IMR-90 (cell line): ENCODE measurements at places on chromosomes 7 and 10.

GRCh38 chr7:380711-381210, 90.8 kb downstream of the FOXL3 start:
- DNase-seq = no peak

DNA sequence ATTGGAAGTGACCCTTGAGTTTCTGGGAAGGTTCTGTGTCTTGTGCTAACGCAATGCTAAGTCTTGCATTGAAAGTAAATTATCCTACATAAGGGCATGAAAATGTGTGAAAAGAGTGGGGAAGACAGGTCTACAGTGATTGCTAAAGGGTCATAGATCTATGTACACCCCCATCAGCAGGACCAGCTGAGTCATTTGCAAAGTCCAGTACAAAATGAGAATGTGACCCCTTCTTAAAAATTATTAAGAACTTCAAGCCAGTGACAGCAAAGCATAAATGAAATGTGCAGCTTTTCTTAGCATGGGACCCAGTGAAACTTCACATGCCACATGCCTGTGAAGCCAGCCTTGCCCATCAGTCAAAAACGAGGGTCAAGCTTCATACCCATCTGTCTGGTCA, 640.7 kb upstream of the MKI67 start:
- DNase-seq = no peak

GRCh38 chr7:69412331-69413146, 185.7 kb upstream of the AUTS2 start:
- no peak for DNase-seq

DNA sequence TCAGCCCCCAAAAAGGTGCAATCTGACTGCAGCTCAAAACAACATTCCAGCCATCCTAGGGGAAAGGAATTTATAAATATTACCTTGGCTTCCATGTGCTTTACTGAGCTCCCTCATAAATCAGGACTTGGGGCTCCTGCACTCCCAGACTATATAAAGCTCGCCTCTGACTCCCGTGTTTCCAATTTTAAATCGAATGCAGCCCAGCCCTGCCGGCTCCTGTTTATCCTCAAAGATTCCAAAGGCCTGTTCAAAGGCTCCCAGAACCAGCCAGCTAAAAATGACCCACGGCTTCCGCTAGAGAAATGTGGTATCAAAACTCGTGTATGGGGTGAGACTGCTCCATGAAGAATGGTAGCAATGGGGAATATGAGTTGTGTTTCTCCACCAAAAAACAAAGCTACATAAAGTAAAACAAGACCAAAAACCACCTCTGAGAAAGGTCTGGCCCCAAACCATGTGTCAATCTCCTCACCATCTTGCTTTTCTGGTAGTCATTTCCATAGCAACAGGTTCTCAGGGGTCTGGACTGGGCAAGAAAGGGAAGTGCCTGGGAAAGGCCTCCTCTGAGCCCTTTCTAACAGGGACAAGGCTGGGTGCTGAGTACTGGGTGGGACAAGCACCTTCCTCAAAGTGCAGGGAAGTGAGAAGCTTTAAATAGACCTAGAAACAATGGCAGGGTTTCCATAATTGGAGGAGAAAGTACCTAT, 5.1 kb downstream of the CALML3 start:
- no peak for DNase-seq
